ENCODE measurements at places on chromosomes 5 and 9. TPM values are rescaled to one million over a fixed set of nuclear protein-coding genes. Genes with fewer than 3 reads are reported as not detected.

NTNG2 gene
- total RNA-seq: 16.9 TPM

HMCN2 gene
- 7.3 TPM for total RNA-seq

EFCAB9 gene
- total RNA-seq: not detected

SLC4A9 gene
- not detected for total RNA-seq

TSSK1B gene
- total RNA-seq: not detected

SLC34A3 gene
- total RNA-seq: not detected

CDX1 gene
- not detected for total RNA-seq

NFX1 gene
- total RNA-seq: 23.7 TPM

TMEM171 gene
- 0.59 TPM for total RNA-seq

DNA sequence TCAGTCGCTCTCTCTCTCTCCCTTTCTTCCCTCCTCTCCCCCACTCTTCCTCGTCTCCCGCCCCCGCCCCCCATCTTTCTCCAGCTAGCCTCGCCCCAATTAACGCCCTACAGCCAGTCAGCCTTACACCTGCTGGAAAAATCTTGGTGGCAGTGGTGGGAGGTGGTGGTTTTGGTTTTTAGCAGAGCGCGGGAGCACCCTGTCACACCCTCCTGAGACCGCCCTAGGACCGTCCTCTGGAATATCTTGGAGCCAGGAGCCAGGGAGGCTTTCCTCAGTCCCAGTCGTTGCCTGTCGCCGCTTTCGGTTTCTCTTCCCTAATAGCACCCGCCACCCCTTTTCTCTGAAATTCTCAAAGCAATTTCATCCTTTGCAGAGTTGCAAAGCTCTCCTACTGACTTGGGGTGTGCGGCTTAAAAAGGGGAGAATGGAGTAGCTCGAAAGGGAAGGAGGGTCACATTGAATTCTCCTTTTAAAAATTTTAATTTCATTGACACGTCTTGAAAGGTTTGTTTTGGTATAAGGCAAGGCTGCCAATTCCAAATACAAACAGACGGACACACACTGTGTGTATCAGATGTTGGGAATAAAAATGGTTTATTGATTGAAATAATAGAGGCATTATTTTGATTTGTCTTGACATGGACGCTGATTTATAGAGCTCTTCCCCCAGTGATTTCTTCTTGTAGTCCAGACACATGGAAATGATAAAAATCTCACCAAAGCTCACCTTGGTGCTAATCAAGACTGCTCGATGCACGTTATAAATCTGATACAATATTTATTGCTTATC, 301.3 kb downstream of the PARP8 start:
- DNase-seq: no peak

DNA sequence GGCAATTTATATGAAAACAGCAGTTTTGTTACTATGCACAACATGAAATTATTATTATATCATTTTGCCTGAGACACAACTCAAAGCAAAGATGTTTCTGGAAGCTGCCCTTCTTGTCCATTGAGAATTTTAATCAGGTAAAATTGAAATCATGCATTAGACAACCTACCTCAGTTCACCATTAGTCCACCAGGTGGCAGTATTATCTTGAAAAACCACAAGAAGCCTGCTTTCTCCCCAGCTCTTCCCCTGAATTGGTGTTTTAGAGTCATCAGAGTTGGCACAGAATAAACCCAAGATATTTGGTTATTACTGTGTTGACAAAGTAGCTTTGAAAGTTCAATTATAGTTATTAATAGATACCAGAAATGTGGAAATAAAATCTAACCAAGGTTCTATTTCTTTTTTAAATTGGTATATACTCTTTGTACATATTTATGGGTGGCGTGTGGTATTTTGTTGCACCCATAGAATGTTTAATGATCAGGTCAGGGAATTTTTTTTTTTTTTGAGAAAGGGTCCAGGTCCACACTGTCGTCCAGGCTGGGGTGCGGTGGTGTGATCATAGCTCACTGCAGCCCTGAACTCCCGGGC, 25.7 kb downstream of the UTP15 start:
- DNase-seq: no peak

- DNase-seq: no peak
These were observed 83.2 kb upstream of the ADRA1B start for GRCh38 chr5:159833088-159833487.

DNA sequence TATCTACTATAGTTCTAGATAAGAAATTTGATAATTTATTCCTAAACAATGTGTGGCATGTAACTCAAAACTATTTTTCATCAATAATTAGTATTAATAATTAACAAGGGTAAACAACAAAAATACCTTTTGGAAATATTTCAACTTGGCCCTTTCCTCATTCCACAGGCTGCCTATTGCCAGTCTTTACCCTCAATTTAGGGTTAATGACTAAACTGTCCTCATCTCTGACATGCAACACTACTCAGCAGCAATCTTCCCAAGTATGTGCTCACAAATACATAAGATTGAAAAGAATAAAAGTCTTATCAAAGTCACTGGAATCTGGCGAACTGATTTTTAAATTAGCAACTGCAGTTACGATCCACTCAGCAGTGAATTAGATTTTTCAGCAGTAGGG, 153.6 kb downstream of the GLIS3 start:
- no peak for DNase-seq

- peak; percentile 23 for DNase-seq
These were observed 24.3 kb downstream of the THBS4 start for GRCh38 chr5:80059354-80059980.

- DNase-seq: no peak
These were observed 271.1 kb upstream of the MVB12B start for GRCh38 chr9:126055381-126055985.

GRCh38 chr9:90843525-90843924, 41.9 kb downstream of the SYK start:
- no peak for DNase-seq

GRCh38 chr5:33065131-33065530, 354.0 kb downstream of the NPR3 start:
- no peak for DNase-seq

DNA sequence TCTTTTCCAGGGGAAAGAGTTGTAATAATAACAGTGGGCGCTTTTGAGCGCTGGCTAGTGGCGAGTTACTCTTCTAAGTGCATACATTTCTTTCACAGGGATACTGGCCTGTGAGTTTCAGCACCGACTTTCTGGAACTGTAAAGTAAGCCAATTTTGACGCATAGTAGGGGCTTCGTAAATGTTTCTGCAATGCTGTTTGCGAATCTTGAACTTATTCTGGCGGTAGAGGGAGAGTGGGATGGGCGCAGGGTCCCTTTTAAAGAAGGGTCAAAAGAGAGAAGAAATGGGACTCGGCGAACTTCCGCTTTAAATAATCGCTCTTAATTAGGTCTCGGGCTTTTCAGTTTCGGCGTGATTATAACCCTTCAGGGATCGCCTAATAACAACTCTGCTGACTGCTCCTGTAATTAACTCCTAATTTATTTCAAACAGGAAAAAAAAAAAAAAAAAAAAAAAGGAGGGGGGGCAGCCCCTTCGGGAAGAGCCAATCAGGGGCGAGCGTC, 351 bp upstream of the MSX2 start:
- DNase-seq: no peak

- no peak for DNase-seq
These were observed 93.8 kb upstream of the GRHPR start for GRCh38 chr9:37328556-37329227.

DNA sequence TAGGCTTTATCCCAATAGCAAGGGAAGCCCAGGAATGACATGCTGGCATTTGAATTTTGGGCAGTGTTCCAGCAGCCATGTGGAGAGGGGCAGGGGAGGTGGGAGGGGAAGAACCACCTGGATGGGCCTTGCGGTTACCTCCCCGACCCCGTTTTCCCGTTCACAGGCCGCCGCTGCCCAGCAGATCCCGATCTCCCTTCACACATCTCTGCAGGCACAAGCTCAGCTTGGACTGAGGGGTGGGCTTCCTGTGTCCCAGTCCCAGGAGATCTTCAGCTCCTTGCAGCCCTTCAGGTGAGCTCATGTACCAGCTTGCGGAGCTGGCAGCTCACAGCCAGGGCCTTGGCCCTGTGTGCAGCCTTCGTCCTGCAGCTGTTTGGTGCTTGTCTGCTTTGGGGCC, 15.7 kb upstream of the POMT1 start:
- no peak for DNase-seq

- DNase-seq: no peak
These were observed 15.2 kb downstream of the UBAC1 start for GRCh38 chr9:135945969-135946368.

DNA sequence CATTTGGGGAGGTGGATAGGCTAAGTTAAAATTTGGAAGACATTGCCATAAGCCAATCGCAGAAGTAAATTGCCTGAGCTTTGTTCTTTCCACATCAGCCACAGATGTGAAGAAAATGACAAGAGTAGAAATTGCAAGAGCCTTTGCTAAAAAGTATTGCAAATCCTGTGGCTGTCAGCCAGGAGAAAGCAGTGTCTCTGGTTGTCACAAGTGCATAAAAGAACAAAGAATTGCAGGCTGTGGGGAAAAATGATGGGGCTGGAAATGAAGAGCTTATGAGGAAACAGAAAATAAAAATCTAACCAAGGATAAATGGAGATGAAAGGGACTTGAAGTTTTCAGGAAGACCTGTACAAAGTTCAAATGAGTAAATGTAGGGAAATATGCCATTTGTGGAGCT, 344.8 kb downstream of the CSNK1G3 start:
- DNase-seq: no peak

DNA sequence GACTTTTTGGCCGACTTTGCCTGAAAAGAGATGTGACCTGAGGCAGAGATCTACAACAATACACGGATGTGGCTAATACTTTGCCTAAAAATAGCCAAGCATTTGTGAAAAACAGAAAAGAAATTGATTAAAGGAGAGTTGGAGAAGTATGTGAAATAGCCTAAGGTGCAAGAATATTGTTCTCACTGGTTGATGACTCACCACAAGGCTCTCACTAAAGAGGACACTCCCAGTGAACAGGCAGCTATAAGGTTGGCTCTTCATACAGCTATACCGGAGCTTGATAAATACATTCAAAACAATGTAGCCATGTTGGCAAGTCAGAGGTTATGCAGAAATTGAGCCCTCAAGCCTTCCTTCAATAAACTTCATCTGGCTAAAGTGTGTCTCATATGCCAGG, 317.2 kb upstream of the GRAMD2B start:
- no peak for DNase-seq

- DNase-seq: no peak
These were observed 10.5 kb upstream of the TXN start for GRCh38 chr9:110266795-110267194.

DNA sequence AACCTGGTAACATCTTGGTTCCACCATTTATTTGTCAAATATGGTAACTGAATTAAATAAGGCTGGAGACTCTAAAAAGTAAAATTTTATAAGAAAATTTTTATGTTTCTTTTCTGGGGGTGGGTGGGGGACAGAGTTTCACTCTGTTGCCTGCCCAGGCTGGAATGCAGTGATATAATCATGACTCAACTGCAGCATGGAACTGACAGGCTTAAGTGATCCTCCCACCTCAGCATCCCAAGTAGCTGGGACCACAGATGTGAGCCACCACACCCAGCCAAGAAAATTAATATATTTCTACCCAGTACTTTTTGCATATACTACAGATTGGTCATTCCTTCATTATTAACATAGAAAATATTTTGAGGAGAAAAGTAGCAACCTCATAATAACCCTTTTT, 216.9 kb downstream of the DEPDC1B start:
- no peak for DNase-seq

DNA sequence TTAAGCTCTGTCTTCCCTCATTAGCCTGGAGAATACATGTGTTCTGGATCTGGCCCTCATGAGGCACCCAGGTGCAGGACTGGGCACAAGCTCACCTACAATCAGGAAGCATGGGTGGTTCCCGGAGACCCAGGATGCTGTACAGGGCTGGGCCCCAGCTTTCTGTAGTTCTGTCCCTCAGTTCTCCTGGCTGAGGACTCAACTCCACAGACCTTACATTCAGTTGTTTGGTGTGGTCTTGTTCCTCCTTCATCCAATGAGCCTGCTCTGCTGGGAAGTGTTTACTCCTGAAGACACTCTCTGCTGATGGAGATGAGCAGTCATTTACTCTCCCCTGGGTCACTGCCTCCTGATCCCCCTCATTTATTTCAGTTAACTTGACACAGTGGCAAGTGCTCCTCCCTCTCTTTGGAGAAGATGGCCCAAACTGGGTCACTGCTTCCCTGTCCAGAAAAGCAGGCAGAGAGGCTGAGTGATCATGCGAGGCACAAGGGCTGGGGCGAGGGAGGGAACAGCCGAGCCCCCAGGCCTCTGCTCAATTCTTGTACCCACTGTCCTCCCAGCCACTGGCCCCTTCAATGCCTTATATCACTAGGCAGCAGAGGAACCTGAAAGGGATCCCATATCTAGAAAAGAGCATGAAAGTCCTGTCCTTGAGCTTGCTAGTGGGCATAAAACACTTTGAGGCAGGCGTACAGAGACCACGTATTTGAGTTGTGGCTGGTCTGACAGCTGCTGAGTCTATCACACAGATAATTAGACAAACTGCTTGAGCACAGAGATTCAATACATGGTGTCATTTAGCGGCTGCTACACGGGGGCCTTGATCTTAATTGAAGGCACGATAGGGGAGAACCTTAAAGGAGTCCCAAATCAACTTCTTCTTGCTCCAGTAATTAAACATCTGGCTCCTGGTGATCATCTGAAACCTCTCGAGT, 221.7 kb downstream of the FSTL4 start:
- no peak for DNase-seq

- DNase-seq: no peak
These were observed 16.4 kb upstream of the ABCA1 start for GRCh38 chr9:104944356-104944755.

- DNase-seq: no peak
These were observed 10.7 kb downstream of the PRUNE2 start for GRCh38 chr9:76895186-76895585.

DNA sequence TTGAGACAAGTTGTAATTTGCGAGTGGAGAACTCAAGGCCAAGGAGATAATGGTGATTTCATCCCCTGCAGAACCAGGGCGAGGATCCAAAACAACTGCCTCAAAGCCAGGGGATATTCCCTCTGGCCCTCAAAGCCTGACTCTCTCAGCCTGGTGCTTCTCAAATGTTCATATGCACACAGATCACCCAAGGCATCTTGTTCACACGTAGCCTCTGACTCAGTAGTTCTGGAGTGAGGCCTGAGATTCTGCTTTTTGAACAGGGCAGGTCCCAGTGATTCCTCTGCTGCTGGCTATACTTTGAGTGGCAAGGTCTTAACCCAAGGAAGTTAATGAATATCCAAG, 30.2 kb upstream of the WWC1 start:
- no peak for DNase-seq

- no peak for DNase-seq
These were observed 89.7 kb upstream of the SAP30L start for GRCh38 chr5:154356020-154356655.

GRCh38 chr9:135614821-135615665, 24.3 kb downstream of the GLT6D1 start:
- peak; percentile 13 for DNase-seq
